ENCODE measurements at places on chromosomes 16 and 17. TPM values are rescaled to one million over a fixed set of nuclear protein-coding genes. Genes with fewer than 3 reads are reported as not detected.

The WSCD1 gene
- total RNA-seq, result 0.20 TPM

- DNase-seq, result no peak
Measured at GRCh38 chr17:38890410-38890746, 20.5 kb downstream of the LASP1 start.

GRCh38 chr16:19001788-19002187 is 18.1 kb downstream of the TMC7 start:
- DNase-seq, result peak; percentile 99

The MEOX1 gene
- total RNA-seq, result under 0.01 TPM

- peak; percentile 9 for DNase-seq
Measured at GRCh38 chr17:59617156-59617732, 2.5 kb upstream of the CLTC start.

DNA sequence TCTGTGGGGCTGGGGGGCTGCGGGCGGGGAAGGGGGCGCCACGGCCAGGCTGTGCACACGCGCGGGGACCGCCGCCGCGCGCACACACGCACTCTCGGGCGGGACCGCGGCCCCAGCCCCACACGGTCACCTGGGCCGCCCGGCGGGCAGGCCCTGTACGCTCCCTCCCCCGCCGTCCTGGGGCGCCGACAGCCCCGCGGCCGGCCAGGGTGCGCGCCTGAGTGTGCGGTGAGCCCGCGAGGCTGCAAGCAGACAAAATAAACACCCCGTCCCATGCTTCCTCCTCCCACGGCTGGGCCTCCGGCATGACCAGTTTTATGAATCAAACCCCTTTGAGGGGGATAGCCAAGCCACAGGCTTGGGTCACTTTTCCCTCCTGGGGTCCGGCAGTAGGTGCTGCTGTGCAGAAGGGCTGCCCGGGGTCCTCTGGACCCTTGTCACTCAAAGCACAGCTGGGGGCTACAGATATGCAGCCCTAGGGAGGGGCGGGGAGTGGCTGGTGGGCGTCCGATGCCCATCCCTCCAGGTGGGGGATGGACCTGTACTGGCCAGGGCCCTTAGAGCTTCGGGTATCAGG is 441 bp downstream of the VASN start:
- DNase-seq, result peak; percentile 39

GRCh38 chr17:75548813-75549212 is 23.3 kb downstream of the LLGL2 start:
- DNase-seq, result no peak

GRCh38 chr17:65523853-65524664 is 37.4 kb downstream of the AXIN2 start:
- DNase-seq, result no peak

The TEX14 gene
- not detected for total RNA-seq

- peak; percentile 65 for DNase-seq
Measured at GRCh38 chr17:75273977-75274708, 3.1 kb upstream of the MIF4GD start.

GRCh38 chr17:4834681-4835020 is 1.5 kb downstream of the MINK1 start:
- no peak for DNase-seq
